Activated T-cell treated with anti-CD3 and anti-CD28 coated beads, Interleukin-2, amount 50 U/mL, for 48 hours (primary cell): ENCODE measurements at places on chromosomes 11 and 22.

- DNase-seq: no peak
These were observed 122.3 kb downstream of the GRIK4 start for GRCh38 chr11:120633616-120634393.

DNA sequence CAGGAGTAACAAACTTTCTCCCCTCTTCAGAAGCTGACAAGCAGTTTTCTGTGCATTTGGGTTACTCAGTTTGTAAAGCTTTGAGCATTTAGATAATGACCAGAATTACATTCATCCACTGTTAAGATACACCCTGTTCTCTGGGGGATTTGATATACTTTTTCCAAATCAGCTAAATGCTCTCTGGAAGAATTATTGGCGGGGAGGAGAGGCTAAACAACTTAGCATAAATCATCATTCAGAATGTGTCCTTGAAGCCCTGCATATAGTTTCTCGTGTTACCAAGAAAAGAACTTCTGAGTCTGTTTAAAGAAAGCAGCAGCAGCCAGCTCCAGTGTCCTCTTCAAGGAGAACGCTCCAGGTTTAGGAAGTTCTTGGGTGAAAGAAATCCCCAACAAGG lies 54.9 kb upstream of the LDLRAD3 start:
- no peak for DNase-seq

DNA sequence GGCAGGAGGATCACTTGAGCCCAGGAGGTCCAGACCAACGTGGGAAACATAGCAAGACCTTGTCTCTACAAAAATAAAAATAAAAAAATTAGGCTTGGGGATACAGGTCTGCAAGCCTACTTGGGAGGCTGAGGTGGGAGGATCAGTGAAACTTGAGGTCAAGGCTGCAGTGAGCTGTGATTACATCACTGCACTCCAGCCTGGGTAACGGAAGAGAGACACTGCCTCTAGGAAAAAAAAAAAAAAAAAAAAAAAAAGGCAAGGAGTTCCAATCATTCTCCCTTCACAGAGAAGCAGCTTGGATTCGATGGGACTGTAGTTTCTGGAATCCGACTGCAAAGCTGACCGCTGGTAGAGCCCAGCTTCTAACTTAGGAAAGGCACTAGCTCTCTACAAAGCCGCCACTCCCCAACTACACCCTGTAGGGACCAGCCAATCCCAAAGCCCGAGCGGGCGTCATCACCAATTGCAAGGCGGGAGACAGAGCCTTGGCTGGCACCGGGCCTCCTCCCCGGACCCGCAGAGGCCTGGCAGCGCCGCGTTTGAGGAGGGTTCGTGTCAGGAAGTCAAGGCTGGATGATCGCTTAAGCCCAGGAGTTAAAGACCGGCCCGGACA lies 716 bp upstream of the DDB2 start:
- peak; percentile 90 for DNase-seq

DNA sequence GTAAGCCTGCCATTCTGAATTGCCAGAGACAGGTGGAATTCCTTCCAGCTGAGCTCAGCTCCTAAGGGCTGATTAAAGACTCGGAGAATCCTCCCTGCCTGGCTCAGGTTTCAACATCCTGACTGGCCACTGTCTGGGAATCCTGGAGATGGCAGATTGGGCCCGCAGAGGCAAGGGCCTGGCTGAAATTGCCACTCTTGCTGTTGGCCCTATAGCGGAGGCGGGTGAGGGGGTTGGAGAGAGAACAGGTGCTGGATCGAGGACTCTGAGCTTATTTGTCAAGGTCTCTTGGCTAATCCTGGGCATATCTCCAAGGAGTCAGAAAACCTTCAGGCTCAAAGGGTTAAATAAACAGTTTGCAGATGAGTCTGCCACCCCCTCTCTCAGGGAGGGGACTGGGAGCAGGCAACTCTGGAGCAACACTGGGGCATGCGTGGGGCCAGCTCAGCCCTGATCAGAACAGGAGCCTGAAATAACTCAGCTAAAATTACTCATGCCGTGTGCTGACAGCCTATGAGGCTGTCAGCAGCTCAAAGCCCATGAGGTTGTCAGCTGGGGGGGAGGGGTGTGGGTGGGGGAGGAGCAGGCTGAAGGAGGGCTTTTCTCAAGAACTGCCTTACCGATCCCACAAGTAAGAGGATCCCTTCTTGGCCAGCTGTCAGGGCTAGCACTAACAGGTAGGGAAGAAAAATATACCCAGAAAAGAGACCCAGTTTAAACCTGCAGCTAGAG lies 14.7 kb upstream of the MFRP start:
- peak; percentile 80 for DNase-seq

GRCh38 chr11:75204012-75204674 lies 36.4 kb upstream of the TPBGL start:
- no peak for DNase-seq

- no peak for DNase-seq
These were observed 6.5 kb upstream of the PVALB start for GRCh38 chr22:36823186-36823839.

DNA sequence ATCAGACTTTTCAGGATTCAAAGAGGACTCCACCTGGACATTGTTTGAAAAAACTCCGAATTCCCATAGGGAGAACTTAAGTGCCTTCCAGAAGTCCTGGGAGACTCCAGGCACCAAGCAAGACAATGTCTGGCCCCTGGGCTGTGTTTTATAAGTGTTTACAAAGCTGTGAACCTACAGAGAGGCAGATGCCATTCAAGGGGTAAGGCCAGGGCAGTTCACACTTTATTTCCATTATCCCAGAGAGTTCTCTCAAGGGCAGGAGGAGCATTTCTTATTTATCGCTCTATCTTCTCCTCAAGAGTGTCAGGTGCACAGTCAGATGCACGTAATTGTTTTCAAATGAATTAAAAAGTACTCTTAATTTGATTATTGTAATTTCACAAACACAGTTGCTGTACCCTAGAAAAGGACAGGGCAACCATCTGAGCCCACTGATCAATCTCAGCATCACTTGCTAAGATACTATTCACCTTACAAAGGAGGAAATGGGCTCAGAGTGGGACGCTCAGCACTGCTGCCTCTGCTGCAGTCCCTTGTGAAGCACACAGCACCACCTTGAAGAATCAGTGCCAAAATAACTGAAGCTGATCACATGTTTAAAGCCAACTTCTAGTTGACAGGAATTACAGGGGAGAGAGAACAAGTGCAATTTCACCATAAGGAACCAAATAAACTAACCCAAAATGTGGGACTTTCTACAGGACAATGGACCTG lies 35.0 kb downstream of the RASSF10 start:
- DNase-seq: no peak

DNA sequence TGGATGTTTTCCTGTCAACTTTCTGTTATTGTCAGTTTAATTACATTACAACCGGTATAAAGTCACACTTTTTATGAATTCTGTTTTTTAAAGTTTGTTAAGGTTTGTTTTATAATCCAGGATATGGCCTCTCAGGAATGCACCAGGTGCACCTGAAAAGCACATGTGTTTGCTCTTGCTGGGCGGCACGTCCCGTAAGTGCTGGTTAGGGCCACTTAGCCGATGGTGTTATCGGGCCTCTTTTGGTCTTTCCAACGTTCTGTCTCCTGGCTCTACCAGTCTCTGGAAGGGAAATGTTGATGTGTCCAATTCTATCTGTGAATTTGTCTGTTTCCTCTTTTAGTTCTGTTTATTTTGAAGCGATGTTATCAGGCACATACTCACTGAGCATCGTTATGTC lies 695.7 kb downstream of the BRD1 start:
- DNase-seq: no peak

DNA sequence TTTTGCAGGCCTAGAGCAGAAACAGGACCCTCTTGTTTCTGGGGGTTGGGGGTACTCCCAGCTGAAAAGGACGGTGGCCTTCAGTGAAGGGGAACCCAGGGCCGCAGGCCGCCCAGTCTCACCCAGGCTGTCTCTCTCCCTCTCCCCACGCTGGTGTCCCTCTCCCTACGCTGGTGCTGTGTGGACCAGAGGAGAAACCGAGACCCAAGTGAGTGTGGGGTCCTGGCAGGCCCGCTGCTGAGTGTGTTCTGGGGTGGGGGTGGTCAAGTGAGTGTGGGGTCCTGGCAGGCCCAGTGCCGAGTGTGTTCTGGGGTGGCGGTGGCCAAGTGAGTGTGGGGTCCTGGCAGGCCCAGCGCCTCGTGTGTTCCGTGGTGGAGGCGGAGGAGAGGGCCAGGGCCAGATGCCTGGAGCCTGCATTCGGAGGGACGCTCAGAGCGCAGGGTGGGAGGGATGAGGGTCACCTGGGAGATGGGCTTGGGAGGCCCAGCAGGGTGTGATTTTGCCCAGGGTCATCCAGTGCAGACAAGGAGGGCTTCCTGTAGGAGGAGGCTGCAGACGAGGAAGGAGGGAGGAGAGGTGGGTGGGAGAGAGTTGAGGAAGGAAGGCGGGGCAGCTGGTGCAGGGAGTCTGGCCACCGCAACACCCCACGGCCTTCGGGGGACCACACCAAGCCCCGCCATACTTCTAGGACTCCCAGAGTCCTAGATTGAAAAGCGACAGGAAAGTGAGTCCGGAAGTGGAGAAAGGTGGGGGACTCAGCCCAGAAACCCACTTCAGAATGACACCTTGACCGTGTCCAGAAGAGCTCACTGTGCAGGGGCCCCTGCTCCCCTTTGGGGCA lies 10.3 kb downstream of the TNNT3 start:
- DNase-seq: no peak

DNA sequence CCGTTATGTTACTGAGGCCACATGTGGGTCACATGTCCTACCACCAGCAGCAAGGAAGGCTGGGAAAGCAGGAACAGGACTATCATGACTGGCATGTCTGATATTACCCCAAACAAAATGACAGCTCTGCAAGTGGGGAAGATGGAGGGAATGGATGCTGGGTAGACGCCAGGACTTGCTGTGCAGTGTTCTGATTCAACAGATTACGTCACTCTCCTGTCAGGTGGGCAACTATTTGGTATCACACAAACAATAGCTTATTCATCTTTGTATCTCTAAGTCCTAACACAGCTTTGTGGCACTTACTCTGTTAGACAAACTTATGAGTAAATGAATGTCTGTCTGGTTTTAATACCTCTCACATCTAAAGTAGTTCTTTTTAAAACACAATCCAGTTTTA lies 105.2 kb downstream of the SPON1 start:
- no peak for DNase-seq

DNA sequence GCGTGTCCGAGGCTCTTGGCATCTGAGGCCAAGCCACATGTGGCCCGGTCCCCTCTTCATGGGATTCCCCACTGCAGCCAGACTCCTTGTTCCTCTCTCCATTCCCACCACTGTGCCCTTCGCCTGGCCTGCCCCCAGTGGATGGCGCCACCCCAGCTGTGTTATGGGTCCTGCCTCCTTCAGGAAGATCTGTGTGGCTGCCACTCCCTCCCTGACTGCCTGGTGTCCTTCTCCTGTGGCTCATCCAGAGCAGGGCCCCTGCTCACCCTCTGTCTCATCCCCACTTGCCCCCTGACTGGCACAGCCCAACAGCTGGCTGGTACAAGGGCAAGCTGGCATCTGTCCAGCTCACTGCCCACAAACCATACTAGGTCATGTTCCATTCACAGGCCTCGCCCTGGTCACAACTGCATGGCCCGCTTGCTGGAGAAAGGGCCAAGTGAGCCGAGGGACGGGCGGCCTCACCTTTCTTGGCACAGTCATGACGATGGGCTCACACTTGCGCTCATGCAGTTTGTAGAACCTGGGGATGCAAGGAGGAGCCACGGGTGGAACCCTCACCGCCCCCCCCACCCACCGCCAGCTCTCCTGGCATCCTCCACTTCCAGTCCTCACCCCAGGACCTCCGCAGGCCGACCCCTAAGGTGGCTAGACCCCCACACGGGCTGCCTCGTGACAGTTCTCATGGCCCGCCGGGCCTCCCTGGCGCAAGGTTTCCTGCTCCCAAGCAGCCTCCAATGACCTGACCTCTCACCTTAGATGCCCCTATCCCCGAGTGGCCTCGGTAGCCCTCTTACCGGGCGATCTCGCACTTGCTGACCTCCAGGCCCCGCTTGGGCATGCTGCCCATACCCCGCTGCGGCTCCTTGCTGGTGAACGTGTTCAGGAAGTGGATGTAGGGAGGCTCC lies 2.1 kb upstream of the PTPRCAP start:
- DNase-seq: peak; percentile 74

DNA sequence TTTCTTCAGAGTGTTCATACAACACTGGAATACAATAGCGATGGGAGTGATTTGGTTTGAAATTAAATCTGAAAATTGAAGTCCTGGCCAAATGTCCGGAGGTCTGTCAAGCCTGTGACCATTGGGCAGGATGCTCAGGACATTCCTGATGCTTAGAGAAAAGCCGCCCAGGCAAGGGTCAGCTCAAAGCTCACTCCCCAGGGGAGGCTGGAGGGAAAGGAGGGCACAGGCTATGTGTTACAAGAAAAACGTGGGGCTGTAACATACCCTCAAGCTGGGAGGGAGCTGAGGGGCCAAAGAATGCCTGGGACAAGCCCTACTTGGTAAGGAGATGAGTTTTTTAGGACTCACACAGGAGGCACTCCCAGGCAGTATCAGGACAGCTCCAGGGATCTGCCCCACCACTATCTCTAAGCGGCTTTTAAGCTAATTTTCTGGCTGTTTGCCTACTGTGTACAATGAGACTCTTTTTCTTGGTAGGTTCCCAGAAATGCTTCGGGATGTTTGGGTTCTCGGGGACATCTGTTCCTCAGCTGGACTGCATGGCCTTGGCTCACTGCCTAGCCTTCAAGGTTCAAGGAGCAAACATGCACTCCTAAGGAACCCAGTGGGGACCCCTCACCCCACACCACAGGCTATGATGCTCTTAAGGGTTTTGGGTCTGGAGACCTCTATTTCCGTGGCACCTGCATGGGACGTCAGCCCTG lies 500.1 kb downstream of the BRD1 start:
- DNase-seq: no peak

GRCh38 chr11:57456960-57457642 lies 3.2 kb upstream of the RTN4RL2 start:
- peak; percentile 88 for DNase-seq

- no peak for DNase-seq
These were observed 39.4 kb downstream of the ABTB2 start for GRCh38 chr11:34318111-34319037.

- DNase-seq: no peak
These were observed 8.2 kb downstream of the AP1B1 start for GRCh38 chr22:29380032-29380781.

DNA sequence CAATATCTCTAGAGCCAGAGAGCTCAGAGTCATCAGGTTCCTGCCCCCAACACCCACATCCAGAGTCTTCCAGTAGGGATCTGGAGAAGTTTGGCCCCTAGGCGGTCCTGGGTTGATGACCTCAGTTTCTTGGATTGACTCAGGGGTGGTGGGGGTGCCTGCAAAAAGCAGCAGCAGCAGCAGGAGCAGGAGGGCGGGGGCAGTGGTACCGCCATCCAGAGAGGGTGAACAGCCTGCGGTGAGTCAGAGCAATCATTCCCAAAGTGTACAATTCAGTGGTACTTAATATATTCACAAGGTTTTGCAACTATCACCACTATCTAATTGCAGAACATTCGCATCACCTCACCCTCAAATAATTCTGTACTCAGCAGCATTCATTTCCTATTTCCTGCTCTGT lies 9.9 kb upstream of the SEC14L3 start:
- DNase-seq: no peak

GRCh38 chr11:78798663-78799062 lies 224.0 kb upstream of the NARS2 start:
- DNase-seq: peak; percentile 60

- DNase-seq: no peak
These were observed 35.9 kb upstream of the P4HA3 start for GRCh38 chr11:74347381-74347780.

- DNase-seq: no peak
These were observed 23.9 kb upstream of the PANX2 start for GRCh38 chr22:50146439-50147238.

GRCh38 chr11:120740380-120740779 lies 228.8 kb downstream of the GRIK4 start:
- DNase-seq: no peak
